Activated naive CD4-positive, alpha-beta T cell treated with Interleukin-2 at 50 U/mL for 16 hours (primary cell): ENCODE measurements at places on chromosomes 6 and 20.

GRCh38 chr6:168210239-168211105, 109.1 kb downstream of the DACT2 start:
- DNase-seq = no peak

DNA sequence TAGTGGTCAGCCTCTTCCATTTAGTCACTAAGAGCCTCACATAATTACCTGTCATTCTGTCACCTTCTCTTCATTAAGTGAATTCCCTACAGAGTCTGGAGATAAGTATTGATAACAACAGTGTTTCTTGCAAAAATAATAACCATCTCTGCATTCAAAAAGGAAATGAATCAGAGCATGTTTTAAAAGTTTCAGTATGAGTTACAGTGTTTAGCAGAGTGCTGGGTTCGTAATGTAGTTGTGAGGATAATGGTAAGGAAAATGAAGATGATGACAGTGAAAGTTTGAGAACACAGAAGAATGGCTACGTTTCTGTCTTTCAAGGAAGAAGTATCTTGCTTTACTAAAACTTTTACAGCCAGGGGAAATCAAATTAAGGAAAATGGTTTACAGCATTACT, 31.3 kb downstream of the GPRC6A start:
- no peak for DNase-seq

- no peak for DNase-seq
Measured at GRCh38 chr6:79170959-79171358, 63.5 kb downstream of the HMGN3 start.

DNA sequence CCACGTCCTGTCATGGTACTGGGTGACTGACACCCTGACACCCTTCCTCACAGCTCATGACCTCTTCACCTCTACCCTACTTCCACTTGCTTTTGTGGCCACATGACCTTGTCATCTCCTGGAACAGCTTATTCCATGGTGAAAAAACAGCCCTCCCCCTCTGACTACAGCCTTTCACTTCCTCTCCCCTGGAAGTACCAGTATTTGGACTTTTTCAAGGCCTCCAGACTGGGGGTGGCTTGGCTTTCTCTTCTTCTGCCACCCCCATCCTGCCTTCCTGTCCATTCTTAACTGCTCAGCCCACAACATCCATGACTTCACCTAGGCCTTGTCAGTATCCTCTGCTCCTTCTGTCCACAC, 168.4 kb downstream of the CARMIL1 start:
- no peak for DNase-seq

DNA sequence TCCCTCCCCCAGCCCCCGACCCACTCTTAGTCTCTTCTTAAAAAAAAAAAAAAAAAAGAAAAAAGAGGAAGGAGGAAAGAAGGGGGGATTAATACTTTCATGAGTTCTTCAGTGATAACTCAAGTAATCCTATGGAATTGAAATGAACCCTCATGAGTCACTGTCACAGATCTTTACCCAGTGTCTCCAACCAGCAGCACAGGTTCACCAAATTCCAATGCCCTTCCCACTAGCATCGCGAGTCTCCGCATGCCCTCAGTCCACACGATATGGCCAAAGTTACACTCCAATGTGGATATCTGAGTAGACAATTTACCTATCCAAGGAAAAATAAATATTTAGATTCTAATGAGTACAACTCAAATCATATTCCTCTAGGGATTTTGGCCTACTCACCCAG, 74.5 kb downstream of the MDN1 start:
- no peak for DNase-seq

DNA sequence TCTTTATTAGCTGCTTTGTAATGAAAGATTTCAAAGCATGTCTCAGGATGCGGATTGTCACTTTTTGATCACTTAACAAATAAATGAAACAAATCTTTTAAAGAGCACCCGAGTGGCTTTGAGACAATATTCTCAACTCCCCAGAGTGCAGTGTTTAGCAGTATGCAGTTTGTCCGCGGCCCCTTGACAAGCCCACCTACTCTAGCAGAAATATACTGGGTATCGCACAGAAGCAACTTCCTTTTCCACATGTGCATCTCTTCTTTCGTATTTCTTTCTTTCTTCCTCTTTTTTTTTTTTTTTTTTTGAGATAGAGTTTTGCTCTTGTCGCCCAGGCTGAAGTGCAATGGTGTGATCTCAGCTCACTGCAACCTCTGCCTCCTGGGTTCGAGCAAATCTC, 84.5 kb upstream of the FAM184A start:
- DNase-seq = no peak

DNA sequence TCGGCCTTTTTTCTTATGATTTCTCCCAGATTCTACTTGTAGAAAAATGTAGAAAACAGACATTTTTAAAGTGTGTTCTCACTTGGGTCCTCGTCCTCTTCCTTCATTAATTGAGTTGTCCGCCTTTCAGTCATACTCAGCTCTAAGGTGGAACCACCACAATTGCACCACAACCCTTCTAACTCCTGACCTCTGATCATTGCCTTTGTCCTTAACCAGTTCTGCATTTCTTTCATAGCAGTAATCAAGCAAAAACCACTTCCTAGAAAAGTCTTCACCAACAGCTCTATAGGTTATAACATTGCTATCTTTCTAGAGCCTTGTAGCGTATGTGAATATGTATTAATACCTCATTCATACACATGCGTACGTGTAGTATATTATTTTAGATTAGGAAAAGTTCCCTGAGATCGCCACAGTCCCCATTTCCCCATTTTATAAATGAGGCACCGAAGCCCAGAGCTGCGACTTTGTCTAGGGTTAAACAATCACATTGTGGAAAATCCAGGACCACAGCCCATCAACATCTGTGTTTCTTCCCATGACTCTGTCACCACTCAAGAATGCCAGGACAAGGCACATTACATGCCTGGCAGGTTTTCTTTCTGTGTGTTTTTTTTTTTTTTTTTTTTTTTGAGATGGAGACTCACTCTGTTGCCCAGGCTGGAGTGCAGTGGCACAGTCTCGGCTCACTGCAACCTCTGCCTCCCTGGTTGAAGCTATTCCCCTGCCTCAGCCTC, 175.5 kb downstream of the BTBD3 start:
- no peak for DNase-seq

- no peak for DNase-seq
Measured at GRCh38 chr6:107607116-107607515, 117.2 kb downstream of the SOBP start.

- DNase-seq = no peak
Measured at GRCh38 chr6:79993012-79993910, 11.2 kb upstream of the TTK start.

DNA sequence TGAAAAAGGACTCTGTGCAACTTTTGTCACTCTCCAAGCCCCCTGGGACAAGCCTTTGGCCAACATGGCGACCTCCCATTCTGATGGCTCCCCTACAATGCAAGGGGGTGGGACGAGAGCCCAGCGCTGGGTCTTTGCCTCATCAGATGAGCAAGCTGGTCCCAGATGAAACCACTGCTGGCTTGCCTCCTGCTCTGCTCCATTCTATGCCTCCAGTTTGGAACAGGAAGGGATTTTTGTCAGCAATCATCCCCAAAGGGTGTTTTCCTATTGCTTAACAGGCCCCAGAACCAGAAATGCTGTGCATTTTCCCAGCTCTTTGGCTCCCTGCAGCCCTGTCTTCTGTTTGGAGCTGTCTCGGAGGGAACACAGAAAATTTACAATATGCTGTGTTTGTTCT, 412.7 kb downstream of the MAFB start:
- no peak for DNase-seq

DNA sequence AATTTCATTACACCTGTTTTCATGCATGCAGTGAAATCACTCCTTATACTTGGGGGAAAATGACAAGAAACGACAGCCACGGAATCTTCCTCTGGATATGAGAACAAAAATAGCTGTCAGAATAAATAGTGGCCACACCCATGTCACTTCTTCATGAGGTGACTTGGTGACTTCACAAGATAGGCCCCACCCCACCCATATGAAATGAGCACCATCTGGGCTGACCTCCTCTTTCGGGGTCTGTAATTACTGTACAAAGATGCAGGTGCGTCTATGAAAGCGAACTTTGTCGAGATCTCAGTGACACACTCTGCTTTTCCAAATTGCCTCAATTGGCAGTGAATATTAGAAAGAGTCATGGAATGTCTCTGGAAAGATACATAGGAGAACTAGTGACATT, 184.2 kb upstream of the CCN2 start:
- DNase-seq = no peak

GRCh38 chr6:114024746-114025145, 53.8 kb upstream of the HDAC2 start:
- no peak for DNase-seq

DNA sequence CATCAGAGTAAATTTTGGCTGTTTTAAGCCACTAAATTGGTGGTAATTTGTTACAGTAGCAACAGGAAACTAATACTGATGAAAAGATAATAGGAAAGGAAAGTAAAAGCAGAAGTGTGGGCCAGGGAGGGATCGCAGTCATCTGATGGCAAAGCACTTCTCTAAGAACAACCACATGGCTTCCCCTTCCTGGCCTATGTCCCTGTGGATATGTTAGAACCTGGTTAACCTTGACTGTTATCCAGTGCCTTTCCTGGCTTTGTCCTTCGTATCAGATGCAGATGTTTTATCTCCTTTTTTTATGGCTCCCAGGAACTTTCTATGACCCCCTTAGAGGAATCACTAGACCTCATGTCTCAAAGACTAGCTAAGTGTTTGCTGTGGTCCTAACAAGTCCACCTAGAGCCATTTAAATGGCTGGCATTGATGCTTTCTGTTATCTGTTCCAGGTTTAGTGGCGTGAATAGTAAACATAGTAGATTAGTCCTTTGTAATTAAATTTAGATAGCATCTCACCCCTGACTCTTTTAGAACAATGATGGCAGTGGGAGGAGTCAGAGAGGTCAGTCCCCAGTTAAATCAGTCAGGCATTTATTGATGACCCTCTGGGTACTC, 79.2 kb upstream of the PHACTR2 start:
- peak; percentile 29 for DNase-seq

DNA sequence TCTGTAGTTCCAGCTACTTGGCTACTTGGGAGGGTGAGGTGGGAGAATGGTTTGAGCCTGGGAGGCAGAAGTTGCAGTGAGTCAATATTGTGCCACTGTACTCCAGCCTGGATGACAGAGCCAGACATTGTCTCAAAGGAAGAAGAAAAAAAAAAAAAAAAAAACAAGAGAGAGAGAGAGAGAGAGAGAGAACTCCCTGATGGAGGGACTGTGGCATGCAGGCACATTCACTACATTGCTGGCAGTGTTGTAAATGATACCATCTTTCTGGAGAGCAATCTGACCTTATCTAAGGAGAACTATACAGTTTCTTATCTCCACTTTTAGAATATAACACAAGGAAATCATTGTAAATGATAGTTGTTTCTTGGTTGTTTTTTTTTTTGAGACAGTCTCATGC, 85.1 kb downstream of the MDN1 start:
- no peak for DNase-seq

GRCh38 chr6:15268137-15268908, 22.5 kb downstream of the JARID2 start:
- DNase-seq = no peak

- DNase-seq = no peak
Measured at GRCh38 chr20:51127713-51128112, 104.8 kb upstream of the KCNG1 start.
